ENCODE measurements at places on chromosomes 6 and 20.
A peak's percentile ranks its signal among the peaks of the same experiment; 100 is the strongest.

- H3K4me1 ChIP-seq, result no peaks in the 10 kb centered on the region
- H3K4me3 ChIP-seq, result no peak overlapping the region
- no peaks in the 10 kb centered on the region for H3K36me3 ChIP-seq
- no peak overlapping the region for H3K27ac ChIP-seq
- no peak for DNase-seq
Measured at GRCh38 chr6:157253017-157253416, 70.3 kb downstream of the TMEM242 start.

DNA sequence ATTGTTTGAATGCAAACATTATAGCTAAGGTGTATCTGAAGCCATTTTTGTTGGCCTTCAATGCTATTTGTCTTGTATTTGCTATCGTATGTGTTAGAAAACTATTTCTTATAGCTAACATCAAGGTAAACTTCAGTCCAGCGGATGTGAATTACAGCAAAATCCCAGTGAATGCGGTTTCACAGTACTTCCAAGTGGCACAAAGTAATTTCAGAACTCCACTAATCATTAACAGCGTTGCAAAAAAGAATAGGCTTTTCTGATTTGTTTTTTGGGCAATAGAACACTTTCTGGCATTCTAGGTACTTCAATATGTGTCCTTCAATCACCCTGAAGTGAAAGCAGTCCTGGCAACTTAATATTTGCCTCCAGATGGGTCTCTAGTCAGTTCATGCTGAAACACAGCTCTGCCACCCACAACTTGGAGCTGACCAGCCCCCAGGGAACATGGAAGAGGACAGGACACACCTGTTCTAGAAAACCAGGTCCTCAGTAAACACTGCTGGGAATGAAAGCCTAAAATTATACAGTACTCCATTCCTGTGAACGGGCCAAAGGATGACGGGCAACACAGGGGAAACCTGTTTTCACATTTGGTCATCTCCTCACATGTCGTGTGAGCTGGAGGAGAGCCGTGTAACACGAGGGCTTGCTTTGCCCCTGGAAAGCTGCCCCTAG lies 9.7 kb upstream of the MRPS10 start:
- peaks cover 37% of the 10 kb centered on the region for H3K4me1 ChIP-seq
- H3K4me3 ChIP-seq, result no peak overlapping the region
- H3K27me3 ChIP-seq, result no peaks in the 10 kb centered on the region
- H3K36me3 ChIP-seq, result no peaks in the 10 kb centered on the region
- DNase-seq, result no peak
- H3K27ac ChIP-seq, result peak overlapping the region; percentile 46

GRCh38 chr6:161029195-161029809 lies 37.7 kb downstream of the MAP3K4 start:
- peak overlapping the region; percentile 86 for H3K27ac ChIP-seq
- H3K4me3 ChIP-seq, result no peak overlapping the region
- no peaks in the 10 kb centered on the region for H3K27me3 ChIP-seq

DNA sequence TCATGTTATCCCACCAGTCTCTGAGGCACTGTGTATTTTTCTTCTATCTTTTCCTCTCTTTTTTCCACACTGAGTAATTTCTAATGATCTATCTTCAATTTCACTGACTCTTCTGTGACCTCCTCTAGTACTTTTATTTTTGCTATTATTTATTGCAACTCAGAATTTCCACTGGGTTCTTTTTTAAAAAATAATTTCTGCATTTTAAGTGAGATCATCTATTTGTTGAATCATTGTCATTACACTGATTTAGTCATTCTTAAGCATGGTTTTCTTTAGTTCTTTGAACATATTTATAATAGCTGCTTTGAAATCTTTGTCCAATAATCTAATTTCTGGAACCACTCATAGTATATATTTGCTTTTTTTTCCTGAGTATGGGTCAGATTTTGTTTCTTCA lies 96.7 kb upstream of the SLC22A16 start:
- no peak for DNase-seq
- no peak overlapping the region for H3K4me3 ChIP-seq
- H3K4me1 ChIP-seq, result no peaks in the 10 kb centered on the region
- no peaks in the 10 kb centered on the region for H3K36me3 ChIP-seq
- no peak overlapping the region for H3K27ac ChIP-seq

GRCh38 chr6:56047931-56048540 lies 172.6 kb upstream of the BMP5 start:
- H3K4me1 ChIP-seq, result no peaks in the 10 kb centered on the region
- H3K27ac ChIP-seq, result no peak overlapping the region
- H3K27me3 ChIP-seq, result no peaks in the 10 kb centered on the region
- no peak for DNase-seq

- no peak for DNase-seq
- no peaks in the 10 kb centered on the region for H3K27me3 ChIP-seq
- no peak overlapping the region for H3K4me3 ChIP-seq
- no peaks in the 10 kb centered on the region for H3K36me3 ChIP-seq
- H3K27ac ChIP-seq, result no peak overlapping the region
Measured at GRCh38 chr20:19354950-19355349, 142.5 kb downstream of the SLC24A3 start.

DNA sequence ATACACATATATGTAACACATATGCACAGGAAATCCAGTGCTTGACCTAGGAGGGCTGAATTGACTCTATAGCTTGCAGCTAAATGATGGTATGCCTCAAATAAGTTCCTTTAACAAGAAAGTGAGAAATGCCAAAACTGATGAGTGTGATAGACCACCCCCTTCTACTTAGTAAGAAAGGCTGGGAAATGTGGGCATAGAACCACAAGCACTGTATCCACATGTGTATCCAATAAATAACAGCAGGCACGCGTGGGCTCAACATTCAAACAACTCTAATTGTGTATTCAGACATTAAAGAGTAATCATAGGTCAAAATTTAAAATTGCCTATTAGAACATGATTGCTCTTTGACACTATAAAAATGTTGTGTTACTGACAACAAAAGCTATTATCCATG lies 54.1 kb downstream of the FAM83B start:
- no peaks in the 10 kb centered on the region for H3K36me3 ChIP-seq
- no peak overlapping the region for H3K27ac ChIP-seq
- no peak for DNase-seq
- no peaks in the 10 kb centered on the region for H3K4me1 ChIP-seq

DNA sequence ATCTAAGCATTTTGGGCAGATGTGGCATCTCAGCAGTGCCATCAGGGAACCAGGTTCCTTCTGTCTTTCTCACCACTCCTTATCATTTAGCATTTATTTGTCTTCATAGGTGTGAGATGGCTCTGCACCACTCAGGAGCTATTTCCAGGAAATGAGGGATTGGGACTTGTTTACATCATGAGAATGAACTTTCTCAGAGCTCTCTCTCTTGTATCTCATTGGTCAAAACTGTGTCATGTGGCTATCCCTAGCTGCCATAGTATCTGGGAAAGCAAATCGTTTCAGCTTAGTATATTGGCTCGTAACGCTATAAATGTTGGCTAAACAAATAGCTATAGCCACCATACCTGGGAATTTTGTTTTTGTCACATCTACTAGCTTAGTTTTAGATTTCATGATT lies 23.8 kb downstream of the PLCB4 start:
- no peak for DNase-seq
- H3K4me1 ChIP-seq, result peaks cover 16% of the 10 kb centered on the region
- H3K27me3 ChIP-seq, result no peaks in the 10 kb centered on the region

DNA sequence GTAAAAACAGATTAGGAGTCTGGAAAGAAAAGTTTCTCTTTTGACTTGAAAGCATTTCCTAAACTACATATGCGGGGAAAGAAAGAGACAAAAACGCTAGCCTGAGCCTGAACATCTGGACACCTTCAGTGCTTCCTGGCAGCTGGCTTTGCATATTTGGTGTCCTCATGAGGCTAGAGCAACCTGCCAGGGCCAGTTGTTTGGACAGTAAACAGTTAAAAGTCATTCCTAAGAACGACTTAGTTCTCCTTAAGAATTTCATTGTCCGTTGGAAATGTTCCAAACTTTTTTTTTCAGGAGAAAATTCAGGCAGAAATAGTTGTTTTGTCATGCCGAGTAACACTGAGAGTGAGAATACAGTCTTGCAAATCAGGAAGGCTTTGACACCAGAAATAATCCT lies 199.8 kb downstream of the SMOC2 start:
- no peak overlapping the region for H3K4me3 ChIP-seq
- no peak overlapping the region for H3K27ac ChIP-seq
- no peak for DNase-seq
- peaks cover 16% of the 10 kb centered on the region for H3K4me1 ChIP-seq

GRCh38 chr20:20463933-20464374 lies 96.0 kb downstream of the INSM1 start:
- no peaks in the 10 kb centered on the region for H3K36me3 ChIP-seq
- no peaks in the 10 kb centered on the region for H3K4me1 ChIP-seq
- no peak for DNase-seq
- H3K4me3 ChIP-seq, result no peak overlapping the region
- no peak overlapping the region for H3K27ac ChIP-seq

DNA sequence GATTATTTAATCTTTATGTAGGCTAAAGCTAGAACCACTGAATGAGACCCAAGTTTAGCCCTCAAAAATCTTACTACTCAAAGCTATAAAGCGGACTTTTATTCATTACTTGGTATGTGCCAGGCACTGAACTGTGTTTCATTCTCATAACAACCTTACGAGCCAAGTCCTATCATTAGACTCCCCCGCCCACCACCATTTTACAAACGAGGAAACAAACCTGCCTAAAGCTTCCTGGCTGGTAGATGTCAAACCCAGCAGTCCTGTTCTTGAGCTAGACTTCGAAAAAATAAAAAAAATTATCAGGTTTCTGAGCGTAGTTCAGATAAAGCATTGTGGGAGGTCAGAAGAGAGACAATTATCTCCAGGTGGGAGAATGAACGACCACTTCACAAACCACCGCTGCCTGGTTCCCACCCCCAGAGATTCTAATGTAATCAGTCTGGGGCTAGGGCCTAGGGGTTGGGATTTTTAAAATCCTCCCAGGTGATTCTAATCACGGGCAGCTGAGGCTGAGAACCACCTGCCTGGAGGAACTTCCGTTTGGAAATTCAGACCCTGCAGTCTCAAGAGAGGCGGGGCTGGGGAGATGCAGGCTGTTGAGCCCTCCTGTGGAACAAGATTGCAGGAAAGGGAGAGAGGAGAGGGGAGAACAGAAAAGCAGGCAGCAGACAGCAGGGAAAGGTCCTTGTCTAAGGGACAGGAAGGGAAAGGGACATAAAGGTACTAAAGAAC lies 8.6 kb downstream of the ADTRP start:
- H3K4me3 ChIP-seq, result no peak overlapping the region
- DNase-seq, result no peak
- peak overlapping the region; percentile 95 for H3K27ac ChIP-seq
- no peaks in the 10 kb centered on the region for H3K27me3 ChIP-seq
- peaks cover 59% of the 10 kb centered on the region for H3K4me1 ChIP-seq

DNA sequence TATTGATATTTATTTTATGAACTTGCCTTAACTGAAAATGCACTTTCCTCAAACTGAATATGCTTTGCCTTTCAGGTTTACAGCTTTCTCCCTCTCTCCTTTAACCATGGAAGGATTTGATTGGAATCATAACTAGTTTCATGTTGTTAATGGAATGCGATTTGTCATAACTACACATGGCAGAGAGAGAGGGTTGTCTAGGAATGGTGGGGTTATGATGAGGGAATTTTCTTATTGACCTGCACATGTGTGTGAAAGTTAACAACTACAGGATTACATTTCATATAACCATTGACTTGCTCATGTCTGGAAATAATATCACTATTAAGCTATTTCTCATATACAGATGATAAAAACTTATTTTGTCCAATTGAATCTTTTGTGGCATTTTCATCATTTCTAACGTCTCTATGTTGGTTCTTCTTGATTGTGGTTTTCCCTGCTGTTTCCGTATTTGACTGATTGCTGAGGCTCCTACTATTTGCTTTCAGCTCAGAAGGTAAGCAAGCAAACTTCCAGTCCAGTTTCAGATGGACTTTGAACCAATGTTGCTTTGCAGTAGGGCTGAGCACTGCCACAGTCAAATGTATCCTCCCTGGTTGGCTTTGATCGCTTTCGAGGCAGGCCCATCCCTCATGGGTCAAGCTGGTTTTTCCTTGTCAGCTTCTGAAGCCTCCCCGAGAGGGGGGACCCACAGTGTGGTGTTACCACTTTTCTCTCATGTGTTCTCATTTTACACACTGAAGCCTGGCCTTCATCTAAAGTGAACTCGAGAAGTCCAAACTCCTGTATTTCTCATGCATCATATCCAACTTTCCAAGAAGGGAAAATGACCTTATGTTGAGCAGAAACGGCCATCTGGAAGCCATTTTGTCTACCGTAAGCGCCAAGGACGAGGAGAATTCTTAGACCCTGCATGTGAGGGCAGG lies 7.6 kb upstream of the CCN2 start:
- no peaks in the 10 kb centered on the region for H3K36me3 ChIP-seq
- no peak for DNase-seq
- H3K27ac ChIP-seq, result no peak overlapping the region

DNA sequence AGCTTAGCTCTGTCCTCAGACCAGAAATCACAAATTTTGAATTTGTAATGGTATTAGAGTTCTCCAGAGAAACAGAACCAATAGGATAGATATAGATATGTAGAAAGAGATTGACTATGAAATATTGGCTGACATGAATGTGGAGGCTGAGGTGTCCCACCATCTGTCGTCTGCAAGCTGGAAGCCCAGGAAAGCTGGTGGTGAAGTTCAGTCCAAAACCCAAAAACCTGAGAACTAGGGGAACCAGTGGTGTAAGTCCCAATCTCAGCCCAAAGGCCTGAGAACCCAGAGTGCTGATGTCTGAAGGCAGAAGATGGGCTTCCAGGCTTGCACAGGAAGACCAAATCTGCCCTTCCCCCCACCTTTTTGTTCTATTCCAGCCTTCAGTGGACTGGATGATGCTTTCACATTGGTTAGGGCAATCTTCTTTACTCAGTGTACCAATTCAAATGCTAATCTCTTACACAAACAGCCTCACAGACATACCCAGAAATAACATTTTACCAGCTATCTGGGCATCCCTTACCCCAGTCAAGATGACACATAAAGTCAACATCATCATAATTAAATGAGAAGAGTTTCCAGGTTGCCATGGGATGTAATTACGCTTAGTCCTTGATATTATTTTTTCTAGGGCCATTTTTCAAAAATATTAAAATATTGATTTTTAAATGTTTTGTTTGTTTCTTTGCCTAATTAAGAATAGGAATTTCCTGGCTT lies 570.8 kb downstream of the UTRN start:
- H3K27me3 ChIP-seq, result no peaks in the 10 kb centered on the region
- H3K4me3 ChIP-seq, result no peak overlapping the region
- H3K36me3 ChIP-seq, result no peaks in the 10 kb centered on the region
- H3K4me1 ChIP-seq, result no peaks in the 10 kb centered on the region

- no peaks in the 10 kb centered on the region for H3K27me3 ChIP-seq
- H3K4me3 ChIP-seq, result no peak overlapping the region
- peak; percentile 92 for DNase-seq
- peak overlapping the region; percentile 83 for H3K27ac ChIP-seq
Measured at GRCh38 chr20:41173791-41174341, 36.5 kb downstream of the PLCG1 start.
